CD4-positive, alpha-beta T cell treated with Interleukin-21 for 1 hour (primary cell): ENCODE measurements at places on chromosomes 1 and 21.
A peak's percentile ranks its signal among the peaks of the same experiment; 100 is the strongest.

DNA sequence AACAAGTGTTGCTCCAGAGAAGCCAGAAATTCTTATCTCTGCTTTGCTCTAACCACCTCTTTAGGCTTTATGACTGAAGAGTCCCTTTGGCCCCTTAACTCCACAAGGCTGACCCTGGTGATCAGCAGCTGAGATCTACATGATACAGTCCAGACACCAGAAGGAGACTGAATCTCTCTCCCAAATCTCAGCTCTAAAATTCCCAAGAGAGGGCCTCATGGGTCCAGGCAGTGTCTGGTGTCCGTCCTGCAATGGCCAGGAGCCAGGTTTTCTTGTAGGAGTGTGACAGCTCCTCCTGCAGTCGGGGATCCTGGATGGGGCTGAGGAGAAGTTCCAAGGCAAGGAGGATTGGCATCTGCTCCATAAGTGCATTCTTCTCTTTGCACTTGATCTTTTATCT is 35.3 kb downstream of the L1TD1 start:
- no peak for DNase-seq

DNA sequence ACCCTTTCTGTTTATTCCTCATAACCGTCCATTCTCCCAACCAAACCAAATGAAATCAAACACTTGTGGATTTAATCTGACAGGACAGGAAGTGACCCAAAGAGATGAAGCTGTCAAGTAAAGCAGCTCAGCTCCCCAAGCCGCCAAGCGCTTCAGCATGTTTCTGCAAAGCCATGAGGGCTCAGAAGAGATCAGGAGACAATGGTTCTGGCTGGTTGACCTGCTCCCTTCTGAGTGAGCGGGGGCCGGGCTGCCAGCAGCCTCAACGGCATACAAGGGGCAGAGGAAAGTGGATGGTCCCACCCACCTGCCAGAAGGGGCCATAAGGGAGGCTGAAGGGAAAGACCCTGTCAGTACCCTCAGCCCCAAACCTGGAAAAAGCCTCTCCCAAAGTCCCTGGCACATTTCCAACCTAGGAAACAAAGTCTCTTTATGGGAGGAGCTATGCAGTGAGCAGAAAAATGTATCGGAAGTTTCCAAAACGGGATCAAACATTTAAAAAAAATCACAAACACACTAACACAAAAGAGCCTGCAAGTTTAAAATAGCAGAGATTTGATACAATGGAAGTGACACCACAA is 45.4 kb downstream of the SLC45A1 start:
- DNase-seq, result no peak

DNA sequence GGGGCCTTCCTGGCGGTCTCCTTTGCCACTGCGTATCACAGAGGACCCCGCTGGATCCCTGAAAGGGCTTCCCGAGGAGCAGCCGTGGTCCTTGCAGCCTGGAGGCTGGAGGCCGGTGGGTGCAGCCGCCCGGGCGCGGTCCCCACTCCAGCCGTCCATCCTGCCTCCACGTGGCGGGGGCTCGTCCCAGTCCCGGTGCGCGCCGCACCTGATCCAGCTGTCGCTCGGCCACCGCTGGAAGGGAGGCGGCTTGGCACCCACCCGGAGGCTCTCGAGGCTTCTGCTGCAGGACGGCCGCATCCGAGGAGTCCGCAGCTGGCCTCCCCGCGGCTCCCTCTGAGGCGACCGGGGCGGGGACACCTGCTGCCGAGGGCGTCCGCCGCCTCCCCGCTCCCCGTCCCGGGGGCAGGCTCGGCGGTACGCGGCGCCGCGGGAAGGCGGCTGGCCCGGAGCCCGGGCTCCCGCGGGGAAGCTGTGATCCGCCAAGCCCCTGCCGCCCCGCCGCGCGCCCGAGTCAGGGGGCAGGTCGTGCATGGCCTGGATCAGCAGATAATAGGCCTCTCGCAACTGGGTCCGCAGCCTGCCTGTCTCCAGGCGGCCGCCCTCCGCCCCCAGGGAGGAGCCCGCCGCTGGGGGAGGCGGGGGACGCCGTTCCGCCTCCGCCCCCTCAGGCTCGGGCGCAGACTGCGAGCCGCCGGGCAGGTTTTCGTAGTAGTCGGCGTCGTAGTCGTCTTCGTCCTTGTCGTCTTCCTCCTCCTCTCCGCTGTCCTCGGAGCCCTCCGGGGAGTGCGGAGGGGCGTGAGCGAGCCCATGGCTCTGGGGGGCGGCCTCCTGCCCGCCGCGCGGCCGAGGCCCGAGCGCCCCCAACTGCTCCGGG is at the start of gene SYDE2:
Gene SYDE2 (minus strand): TSS at position 554 of the 877 bp plus-strand sequence. CDS start 20 bp downstream, at position 534.
- DNase-seq, result peak; percentile 83

DNA sequence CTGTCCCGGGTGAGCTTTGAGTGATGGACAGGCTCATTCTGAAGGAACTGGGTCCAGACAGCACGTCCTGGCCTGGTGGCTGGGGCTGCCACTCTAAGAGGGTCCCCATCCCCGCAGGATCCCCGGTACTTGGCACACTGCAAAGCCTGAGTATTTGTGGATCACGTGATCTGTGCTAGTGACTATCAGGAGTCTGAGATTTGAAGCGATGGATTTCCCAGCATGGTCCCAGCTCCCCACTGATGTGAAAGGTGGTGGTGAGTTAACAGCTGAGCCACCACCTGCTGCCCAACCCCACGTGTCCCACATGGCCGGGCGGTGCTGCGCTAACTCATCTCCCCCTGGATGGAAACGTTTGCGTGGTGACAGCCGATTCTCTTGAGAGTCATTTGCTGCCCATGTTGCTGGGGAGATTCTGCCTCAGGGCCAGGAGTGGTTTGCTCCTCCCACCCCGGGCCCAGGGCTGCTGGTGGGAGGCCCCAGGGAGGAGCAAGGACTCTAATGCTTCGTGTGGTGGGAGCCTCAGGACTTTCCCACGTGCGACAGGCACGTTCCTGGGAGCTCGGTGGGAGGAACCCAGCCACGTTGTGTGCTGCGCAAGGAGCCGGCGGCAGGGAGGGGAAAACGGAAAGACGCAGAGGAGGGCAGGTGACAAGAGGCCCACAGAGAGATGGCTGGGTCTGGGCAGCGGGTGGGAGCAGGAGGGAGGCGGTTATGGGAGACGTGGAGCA is 15.1 kb downstream of the FAAP20 start:
- DNase-seq, result no peak

- peak; percentile 32 for DNase-seq
Observed at GRCh38 chr1:33007190-33008050, 29.3 kb downstream of the AK2 start.

GRCh38 chr1:112882271-112882744 is 73.7 kb downstream of the SLC16A1 start:
- DNase-seq, result no peak

DNA sequence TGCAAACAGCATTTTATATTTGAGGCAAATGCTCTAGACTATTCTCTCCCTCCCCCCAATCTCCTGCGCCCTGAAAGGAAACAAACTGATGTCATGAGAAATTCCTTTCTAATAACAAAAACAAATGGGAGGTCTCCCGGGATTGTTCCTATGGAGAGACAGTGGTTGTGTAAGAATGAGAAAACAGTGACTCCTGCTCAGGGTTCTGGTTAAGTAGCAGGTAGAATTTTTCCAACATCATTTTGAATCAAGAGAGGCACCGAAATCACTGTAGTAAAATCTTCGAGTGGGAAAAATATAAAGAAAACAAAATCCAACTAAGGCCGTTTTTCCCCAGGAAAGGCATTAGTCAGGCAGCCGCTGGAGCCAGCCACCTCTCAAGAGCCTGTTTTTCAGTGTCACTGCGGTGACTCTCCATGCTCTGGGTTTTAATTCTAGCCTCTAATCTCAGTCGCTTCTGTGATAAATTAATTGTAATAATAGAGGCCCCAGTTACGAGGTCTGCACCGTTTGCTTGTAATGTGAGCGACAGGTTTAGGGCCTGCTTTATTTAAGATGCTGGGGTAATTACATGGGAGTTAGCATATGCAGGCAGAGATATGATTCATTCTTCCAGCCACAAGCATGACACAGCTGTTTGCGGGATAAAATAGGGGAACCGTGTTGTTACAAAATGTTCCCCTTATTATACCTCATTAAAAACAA is 80.3 kb downstream of the RNF220 start:
- DNase-seq, result peak; percentile 11

GRCh38 chr1:42963378-42964043 is 4.8 kb upstream of the SLC2A1 start:
- no peak for DNase-seq

DNA sequence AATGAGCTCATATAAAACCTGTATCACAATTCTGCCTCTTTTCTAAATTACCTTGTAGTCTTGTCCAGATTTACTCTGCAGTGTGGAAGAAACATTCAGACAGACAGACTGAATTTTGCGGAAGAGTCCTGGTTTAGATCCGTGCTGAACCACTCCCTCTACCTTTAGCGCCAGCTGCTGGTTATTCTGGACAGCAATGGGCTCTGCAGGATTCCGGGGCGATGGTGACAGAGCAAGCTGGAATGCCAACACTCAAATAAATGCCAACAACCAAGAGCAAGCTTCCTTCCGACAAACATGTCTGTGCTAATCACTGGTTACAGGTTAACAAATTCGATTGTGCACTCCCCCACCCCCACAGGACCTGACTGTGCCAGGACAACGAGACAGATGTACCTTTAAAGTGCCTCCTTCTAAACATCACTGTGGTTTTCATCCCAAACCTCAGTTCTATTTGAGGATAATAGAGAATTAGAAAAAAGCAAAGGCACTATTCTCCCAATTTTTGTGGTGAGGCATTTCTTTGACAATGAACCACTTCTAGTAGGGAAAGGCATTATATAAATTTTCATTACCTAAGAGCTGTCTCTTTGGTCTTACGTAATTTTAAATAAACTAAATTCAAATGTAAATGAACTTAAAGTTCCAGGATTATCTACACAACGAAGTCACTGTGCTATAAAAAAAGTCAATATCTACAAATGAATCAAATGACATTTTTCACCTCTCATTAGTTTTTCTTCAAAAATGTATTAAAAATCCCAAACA is 90.4 kb downstream of the INTS7 start:
- DNase-seq, result no peak

- no peak for DNase-seq
Observed at GRCh38 chr1:240164742-240165141, 73.1 kb downstream of the FMN2 start.

DNA sequence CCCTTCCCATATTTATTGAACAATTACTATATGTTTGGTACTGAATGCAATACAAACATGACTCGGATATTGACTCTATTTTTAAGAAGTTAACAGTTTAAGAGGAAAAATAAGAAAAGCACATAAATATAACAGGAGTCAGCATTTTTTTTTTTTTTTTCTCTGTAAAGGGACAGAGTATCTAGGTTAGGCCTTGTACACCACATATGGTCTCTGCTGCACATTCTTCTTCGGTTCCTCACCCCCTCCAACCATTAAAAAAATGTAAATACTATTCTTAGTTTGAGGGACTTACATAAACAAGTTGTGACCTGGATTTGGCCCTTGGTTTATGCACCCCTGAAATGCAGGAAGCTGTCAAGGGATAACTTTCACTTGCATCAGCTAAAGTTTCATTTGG is 40.4 kb downstream of the PHC2 start:
- DNase-seq, result no peak

DNA sequence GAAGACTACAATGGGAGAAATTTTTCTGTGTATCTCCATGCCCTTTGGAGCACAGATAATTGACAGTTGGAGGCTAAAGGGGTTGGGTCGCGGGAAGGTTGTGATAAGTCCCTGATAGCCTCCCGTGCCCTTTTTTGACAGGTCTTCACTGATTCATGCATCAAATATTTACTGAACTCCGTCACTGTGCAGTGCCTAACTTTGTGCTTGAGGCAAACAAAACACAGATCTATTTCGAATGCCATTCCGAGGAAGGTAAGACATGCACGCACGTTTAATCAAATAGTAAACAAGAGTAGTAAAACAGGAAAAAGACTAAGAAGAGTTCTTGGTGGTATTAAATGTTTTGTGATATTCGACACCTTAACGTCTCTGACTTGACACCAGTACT is 494 bp upstream of the PIP5K1A start:
- no peak for DNase-seq

DNA sequence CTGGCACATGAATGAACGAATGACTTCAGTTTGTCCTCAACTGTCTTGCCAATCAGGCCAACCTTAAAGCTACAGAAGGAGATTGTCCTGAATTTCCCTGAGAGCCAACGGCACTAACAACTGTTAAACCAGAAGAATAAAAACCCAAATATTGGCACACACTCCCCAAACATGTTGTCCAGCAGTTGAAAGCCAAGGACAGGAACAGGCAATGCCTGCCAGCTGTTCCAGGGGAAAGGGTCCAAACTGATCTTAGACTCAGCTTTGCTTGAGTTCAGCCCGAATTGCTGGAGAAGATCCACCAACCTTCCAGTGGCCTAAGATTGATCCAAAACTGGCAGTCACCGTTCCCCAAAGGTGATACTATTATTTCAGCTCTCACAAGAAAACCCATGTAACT is 22.4 kb upstream of the AHCTF1 start:
- no peak for DNase-seq

GRCh38 chr1:15620155-15620545 is 2.9 kb downstream of the DDI2 start:
- DNase-seq, result peak; percentile 46

DNA sequence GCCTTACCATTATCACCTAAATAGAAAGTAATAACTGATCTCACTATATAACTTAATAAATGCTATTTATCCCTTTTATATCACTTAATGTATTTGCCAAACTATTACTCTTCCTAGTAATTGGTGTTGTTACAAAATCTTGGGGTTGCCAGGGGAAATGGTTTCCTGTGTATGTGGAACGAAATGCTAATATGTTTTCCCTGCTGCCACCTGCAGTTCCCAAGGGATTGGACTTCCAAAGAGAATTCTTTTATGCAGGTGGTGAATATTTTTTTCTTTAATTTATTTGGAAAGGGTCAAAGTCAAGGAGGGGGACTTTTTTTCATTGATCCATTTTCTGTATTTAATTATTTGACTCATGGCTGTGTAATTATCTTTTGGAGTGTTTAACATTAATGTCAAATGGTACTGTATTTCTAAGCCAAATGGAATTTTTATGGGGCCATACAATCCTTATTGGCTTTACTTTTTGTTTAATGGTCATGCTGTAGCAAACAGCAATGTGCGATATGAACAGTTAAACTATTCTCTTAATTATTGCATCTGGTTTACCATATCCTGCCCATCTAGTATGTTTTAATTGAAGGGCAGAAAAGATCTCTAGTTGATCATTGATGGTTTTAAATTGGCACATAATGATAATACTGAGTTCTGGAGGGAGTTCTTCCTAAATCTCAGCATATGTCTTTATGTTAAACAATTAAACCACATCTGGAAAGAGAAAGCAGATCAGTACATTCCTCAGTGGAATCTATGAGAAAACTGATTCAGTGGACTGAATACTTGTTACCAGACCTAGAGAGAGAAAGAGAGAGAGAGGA is 486.3 kb downstream of the TTLL7 start:
- DNase-seq, result no peak

DNA sequence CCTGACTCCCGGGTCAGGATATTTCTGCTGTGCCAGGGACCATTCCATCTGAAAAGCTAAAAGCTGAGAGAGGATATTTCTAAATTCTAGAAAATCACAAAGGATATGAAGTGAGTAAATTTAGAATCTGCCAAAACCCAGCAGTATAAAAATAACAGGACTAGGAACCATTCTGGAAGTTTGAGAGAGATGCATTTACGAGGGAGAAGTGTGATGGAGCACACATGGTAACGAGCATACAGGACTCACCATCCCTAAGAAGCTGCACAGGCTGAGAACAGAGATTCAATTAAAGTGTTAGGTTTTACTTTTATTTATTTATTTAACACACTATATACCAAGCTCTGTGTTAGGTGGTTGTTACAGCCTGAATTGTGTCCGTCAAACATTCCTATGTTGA is 116.3 kb downstream of the GLUL start:
- DNase-seq, result no peak

- DNase-seq, result no peak
Observed at GRCh38 chr1:58031416-58031815, 515.1 kb downstream of the OMA1 start.
